Activated CD4-positive, alpha-beta T cell treated with anti-CD3 and anti-CD28 coated beads, Interleukin-2, amount 50 U/mL, for 24 hours (primary cell): ENCODE measurements at places on chromosomes 16 and 17.

DNA sequence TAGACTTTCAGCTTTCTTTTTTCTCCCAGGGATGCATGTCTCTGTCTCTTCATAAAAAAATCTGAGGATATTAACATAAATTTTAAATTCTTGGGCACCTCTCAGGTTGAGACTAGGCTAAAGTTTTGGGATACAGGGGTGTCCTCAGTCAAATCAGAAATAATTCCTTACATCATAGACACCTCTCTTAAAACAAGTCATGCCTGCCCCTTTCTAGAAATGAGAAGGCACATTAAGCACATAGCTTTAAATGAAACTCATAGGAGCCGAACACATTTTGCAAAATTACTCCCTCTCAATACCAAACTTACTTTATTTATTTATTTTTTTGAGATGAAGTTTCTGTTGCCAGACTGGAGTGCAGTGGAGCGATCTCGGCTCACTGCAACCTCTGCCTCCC lies 67.3 kb upstream of the BCAR1 start:
- no peak for DNase-seq

GRCh38 chr17:64747938-64748540 lies 85.9 kb upstream of the SMURF2 start:
- DNase-seq: no peak

- no peak for DNase-seq
Observed at GRCh38 chr17:49944273-49944870, 24.6 kb upstream of the DLX4 start.

DNA sequence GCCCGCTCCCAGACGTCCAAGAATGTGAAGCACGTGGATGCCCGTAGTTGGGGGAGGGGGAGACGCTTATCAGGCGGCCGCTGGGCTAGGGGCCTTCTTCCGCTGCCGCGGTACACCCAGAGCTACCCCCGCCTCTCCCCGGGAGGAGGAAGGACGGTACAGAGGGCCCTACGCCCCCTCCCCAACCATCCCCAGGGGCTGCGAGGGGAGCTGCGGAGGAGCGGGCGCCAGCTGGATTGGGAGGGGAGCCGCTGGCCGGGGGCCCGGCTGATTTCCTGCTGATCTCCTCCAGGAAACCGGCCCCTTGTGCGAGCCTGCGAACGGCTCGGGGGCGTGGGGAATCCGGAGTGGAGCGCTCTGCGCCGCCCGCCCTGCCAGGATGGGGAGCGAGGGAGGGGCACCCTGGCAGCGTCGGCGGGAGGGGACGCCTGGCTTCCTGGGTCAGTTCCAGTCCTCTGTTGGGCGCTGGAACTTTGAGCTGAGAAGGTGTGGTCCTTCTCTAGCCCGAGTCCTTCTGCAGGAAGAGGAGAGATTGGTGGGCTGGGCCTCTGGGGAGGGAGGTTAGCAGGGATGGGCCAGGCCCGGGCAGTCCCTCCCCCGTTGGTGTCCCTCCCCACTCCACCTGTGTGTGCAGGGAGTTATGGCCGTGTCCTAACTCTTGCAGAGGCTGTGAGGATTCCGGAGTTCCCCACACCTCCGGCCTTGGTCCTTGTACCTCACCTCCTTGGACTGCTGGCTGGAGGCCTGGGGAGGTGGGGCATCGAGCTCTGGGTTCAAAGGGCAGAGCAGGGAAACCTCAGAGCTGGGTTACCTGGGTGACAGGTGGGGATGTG lies 19.2 kb downstream of the GJD3 start:
- no peak for DNase-seq

- DNase-seq: no peak
Observed at GRCh38 chr16:47995354-47995753, 160.4 kb downstream of the ABCC12 start.

DNA sequence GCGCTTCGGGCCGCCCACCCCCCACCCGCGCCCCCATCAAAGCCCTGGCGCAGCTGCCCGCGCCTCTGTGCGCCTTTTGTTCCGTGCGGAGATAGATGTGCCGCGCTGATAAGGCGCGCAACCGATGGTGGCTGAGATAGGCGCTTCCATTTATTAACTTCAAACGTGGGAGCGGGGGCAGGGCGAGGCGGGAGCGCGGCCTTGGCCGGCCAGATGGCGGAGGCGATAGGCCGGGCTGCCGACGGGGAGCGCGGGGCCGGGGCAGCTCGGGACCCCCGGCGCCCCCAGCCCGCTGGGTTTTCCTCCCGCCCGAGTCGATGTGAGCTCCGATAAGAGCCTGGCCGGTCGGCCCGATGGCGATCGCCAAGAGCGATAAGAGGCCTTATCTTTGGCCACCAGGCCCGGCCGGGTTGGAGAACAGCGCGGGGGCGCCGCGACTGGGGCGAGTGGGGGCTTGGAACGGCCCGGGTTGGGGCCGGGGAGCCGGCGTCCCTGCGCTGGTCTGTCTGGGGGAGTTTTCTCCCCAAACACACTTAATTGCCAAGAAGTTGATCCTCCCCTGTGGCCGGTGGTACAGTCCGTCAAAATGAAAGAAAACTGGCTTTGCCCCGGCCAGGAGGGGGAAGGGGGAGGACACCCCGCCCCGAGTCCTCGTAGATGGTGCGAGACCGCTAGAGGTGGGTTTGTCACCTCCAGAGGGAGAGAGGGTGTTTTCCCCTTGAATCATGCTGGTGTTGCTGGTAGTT lies 2.7 kb downstream of the ZFPM1 start:
- peak; percentile 52 for DNase-seq

DNA sequence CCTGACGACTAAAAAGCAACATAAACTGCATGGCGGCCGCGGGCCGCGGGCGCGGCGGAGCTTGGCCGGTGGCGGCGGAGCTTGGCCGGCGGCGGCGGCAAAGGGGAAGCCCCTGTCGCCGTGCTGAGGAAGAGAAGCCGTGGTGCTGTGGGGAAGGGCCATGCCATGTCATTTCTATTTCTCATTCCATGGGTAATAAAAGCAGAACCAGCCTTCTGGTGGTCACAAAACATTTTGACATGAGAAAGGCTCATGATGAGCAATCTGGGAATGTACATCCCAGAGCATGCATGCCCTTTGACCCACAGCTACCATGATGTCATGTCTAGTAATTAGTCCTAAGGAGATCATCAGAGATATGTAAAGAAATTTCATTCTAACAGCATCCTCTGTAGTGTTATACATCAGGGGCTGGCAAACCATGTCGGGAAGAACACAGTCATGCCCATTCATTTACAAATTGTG lies 23.9 kb upstream of the HEATR6 start:
- peak; percentile 9 for DNase-seq

GRCh38 chr17:5711344-5711743 lies 127.0 kb upstream of the NLRP1 start:
- DNase-seq: no peak

- no peak for DNase-seq
Observed at GRCh38 chr16:17162560-17162959, 308.2 kb downstream of the XYLT1 start.

DNA sequence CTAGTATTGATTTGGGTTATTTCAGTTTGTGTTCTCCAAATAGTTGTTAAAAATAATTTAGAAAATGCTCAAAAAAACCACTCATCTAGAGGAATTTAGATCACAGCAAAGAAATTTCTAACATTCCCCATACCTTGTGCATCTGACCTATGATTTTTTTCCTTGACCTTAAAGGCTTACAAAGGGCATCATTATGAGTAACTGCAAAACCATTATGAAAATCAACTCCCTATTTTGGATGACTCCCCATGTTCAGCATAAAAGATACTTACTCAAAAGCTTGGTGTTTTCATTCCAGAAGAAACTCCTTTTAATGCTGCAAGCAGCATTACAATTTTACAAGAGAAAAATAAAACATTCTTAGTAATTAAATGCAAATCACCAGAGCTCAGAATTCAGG lies 83.2 kb downstream of the GRIN2A start:
- DNase-seq: no peak

DNA sequence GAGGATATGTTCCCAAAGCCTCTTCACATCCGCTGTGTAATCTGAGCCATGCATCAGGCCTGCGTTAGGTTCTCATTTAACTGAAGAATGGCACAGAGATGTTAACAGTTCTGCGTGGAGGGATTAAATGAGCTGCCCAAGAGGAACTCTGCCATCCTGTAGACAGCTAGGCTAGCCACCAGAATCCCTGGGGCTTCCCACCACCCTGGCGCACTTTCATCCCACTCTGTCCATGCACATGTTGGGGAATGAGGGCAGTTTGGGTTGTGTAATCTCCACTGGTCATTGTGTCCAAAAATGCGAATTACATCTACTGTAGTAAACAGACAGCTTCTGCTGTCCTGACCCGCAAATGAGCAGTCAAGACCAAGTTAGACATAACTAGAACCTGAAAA lies 1.0 kb upstream of the GLG1 start:
- no peak for DNase-seq

DNA sequence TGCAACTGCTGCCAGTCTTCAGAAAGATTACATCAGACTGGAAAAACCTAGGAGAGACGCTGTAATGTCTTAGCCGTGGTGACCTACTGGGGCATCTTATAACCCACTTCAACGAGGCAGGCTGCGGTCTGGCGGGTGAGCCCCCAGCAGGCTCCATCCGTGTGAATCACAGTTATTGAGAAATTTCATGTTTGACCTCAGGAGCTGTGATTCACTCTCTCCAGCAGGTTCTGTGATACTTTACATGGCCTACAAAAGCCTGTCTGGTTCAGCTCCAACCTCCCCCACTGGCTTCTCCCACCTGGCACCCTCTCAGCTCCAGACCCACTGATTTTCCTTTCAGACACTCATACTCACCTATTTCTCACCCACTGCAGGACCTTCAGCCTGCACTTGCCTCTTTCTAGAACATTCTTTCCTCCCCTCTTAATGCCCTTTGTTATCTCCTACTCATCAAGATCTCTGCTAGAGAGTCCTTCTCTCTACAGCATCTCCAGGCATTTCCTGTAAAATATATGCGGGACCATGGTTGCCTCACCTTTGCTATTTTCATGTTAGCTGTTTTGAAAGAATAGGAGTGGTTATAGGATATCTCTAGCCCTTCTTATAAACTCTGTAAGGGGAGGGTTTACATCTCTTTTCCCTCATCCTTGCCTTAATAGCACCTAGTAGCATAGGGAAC lies 227.9 kb downstream of the MAF start:
- DNase-seq: no peak

- no peak for DNase-seq
Observed at GRCh38 chr17:55451203-55451641, 29.6 kb upstream of the MMD start.

GRCh38 chr16:57386381-57386951 lies 14.2 kb downstream of the CX3CL1 start:
- DNase-seq: no peak
